Endodermal cell (in vitro differentiated cells): ENCODE measurements at places on chromosomes 5 and 9.

DNA sequence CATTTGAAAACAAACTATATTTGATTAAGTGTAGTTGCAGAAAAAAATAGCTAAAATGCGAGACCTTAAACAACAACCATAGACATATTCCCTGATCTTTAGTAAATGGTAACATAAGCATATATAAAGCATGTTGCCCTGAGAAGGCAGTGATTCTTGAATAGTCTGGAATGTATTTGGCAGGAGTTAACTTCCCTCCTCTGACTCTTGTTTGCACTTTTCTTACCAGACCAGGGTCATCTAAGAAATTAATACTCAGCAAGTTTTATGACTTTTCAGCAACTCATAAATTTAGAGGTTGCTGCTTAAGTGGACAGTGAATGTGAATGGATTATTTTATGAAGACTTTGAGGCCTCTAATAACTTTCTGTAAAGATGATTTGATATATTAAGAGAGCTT lies 55.3 kb upstream of the NUDT12 start:
- no peak for DNase-seq

GRCh38 chr9:130453487-130453886 lies 8.7 kb downstream of the ASS1 start:
- DNase-seq: no peak

- no peak for DNase-seq
Measured at GRCh38 chr5:174610968-174611367, 113.4 kb upstream of the MSX2 start.

DNA sequence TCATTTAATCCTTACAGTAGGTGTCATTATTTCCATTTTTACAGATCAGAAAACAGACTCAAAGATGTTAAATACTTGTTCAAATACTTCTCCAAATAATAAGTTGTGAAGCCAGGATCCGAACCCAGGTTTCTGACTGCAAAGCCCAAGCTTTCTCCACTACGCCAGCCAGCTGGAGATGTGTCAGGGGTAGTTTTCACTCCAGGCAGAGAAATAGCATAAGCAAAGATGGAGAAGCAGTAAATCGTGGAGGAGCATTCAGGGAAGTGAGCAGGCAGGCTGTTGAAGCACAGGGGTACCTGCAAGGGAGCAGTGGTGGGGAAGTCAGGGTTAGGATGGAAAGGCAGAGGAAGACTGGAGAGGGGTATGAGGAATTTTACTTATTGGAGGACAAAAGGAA lies 2.9 kb downstream of the TLN1 start:
- no peak for DNase-seq

- DNase-seq: peak; percentile 88
Measured at GRCh38 chr9:110183208-110184145, 24.5 kb downstream of the C9orf152 start.

DNA sequence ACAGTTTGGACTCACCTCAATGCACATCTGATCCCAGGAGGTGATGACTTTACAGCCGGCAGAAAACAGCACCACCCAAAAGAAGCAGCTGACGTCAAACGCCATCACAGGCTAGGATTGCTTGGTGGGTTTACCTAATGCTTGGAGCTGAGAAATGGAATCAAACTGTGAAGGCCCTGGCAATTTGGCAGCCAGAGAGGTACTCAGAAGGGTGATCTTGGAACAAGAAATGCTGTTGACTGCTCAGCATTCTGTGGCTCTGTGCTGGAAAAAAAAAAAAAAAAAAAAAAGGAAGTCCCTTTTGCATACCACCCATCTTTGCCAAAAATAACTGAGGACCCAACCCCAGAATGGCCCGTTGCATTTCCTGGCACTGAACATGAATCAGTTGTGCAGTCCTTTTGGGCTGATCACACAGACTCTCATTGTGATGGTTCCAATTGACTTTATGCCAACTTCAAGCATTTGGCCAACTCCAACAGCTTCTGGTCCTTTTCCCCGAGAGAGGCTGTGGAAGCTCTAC lies at the start of gene CD180:
CD180 (minus strand) TSS at position 263 of the 523 bp plus-strand sequence; CDS start at position 105, 158 bp downstream.
- no peak for DNase-seq

- no peak for DNase-seq
Measured at GRCh38 chr5:1897816-1898450, 15.2 kb upstream of the IRX4 start.

DNA sequence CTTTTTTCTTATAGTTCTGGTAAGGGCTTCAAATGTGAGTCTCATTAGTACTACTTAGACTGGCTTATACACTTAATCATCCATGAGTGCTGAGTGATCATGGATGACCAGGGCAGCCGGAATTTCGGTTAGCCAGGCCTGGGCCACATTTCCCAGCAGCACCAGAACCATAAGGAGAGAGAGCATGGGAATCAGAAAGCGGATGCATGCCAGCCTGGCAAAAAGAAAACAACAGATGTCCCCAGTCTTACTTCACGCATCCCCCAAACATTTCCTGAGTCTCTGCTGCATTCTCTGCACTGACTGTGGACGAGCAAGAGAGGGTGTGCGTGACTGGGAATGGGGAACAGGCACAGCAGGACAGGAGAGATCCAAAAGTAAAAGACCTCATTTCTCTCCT lies 371.1 kb upstream of the ZNF608 start:
- no peak for DNase-seq

DNA sequence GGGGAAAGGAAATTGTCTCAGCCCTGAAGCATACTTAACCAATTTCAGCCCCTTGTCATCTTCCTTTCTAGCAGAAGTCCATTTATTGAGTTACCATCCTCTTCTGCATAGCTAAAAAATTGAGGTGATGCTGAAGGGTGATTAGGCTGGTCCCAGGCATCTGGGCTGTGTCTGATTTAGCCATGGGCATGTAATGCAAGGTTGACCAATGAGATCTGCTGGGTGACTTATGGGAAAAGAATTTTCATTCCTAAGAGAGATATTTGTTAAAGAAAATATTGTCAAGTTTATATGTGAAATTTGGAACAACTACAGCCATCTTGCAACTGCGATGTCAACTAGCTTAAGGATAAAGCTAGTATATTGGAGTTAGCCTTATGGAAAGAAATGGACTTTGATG lies 5.1 kb downstream of the ITGA2 start:
- no peak for DNase-seq

- no peak for DNase-seq
Measured at GRCh38 chr5:150057052-150057451, 29.3 kb downstream of the CSF1R start.

GRCh38 chr9:91664663-91665062 lies 241.0 kb upstream of the NFIL3 start:
- DNase-seq: no peak

GRCh38 chr5:32989815-32990214 lies 278.7 kb downstream of the NPR3 start:
- DNase-seq: no peak

GRCh38 chr5:56838409-56839039 lies 23.2 kb downstream of the MAP3K1 start:
- no peak for DNase-seq

DNA sequence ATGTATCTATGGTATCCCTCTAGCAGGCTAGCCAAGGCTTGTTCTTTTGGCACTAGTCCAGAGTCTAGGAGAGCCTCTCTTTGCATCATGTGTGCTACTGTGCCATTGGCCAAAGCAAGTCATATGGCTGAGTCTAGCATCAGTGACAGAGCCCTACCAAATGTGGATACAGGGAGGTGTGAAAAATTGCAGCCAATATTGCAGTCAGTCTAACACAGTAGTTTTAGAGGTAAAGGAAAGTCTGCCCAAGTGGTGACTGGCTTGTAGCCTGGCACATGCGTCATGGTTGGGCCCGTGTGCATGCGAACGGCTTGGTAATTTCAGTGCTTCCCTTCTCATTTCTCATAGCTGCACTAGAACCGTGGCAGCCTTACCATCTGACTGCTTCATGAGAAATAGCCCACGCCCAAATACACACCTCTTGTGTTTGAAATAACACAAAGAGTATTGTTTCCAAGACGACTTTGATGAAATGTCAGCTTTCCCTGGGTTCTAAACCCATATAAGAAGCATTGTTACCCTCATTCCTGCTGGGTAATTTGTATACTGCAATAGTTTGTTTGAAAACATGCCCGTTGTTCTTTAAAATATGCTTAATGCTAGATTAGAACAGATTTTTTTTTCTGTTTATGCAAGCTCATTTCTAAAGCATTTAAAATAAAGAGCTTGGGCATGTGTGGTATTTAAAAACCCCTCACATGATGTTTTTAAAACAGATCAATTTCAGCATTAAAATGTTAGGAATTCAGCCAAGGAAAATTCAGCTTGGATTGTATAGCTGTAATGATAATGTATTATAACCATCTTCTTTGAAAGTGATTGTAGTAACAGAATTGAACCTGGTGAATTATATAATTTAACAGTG lies 113.2 kb downstream of the TLE4 start:
- DNase-seq: no peak

- no peak for DNase-seq
Measured at GRCh38 chr5:169160405-169160901, 140.5 kb downstream of the SLIT3 start.

DNA sequence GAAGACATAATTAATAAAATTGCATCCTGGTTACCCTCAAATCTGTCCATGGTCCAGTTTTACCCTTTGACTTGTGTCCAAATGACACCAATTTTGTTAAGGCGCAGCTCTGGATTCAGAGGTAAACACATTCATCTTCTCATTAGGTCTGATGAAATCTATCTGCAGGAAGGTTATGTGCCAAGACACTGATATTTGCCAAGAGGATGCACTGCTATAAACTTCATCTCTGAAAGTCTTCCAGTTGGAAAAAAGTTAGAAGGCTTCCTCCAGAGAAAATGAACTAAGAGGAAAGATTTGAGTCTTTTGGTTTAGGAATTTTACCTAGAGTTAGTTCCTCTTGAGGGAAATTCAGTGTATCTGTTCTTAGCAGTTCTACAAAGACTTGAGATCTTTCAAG lies 717.8 kb downstream of the DTWD2 start:
- no peak for DNase-seq

GRCh38 chr9:75657015-75657414 lies 233.5 kb upstream of the PCSK5 start:
- no peak for DNase-seq

DNA sequence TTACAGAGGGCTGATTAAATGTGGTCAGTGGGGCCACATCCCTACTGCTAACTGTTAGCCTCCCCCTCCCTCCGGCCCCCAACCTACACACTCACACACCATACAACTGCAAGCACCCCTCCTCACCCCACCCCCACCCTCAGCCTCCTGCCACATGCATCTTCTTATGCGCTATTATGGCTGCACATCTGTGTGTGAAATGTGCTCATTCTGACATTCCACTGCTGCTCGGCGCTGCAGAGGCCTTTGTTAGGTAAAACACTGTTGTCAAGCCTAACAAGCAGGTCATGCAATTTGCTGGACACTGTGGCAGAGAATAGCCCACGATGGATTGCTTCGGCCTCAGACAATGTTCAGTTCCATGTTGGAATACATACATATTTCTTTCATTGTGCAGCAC lies 173.6 kb downstream of the NR2F1-AS1 start:
- no peak for DNase-seq

GRCh38 chr9:82882138-82882537 lies 180.8 kb downstream of the RASEF start:
- DNase-seq: no peak

- no peak for DNase-seq
Measured at GRCh38 chr9:74735761-74736160, 152.0 kb downstream of the TRPM6 start.
